ENCODE measurements at places on chromosomes 3 and 15.

DNA sequence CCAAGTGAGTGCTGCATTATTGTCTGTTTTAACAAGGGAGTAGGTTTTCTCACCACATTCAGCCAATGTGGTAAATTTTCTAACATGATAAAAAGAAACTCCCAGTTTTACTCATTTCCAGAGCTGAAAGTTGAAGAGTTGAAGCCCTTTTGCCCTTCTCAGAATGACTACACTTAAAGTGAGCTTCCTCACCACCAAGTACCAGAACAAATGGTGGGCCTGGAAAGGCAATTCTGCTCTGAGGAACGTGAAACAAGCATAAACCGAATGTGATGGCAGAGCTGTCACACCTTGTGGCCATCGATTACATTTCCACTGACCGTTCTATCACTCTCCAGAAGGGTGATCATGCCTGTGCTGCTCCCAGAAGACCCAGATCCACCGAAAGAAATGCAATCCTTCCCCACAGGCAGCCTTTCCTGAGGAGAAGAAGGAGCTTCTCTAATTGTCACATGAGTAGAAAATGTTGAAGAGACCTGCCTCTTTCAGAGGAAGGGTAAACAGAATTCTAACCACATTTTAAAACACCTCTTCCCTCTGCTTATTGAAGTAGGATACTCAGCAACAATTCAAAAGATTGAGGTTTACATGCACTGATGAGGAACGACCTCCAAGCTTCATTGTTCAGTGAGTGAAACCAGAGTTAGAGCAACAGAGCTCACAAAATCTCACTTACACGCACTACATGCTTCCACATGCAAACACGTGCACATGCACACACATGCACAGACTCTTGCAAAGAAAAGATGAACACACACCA is 21.4 kb upstream of the CCR9 start:
- peak; percentile 55 for DNase-seq

DNA sequence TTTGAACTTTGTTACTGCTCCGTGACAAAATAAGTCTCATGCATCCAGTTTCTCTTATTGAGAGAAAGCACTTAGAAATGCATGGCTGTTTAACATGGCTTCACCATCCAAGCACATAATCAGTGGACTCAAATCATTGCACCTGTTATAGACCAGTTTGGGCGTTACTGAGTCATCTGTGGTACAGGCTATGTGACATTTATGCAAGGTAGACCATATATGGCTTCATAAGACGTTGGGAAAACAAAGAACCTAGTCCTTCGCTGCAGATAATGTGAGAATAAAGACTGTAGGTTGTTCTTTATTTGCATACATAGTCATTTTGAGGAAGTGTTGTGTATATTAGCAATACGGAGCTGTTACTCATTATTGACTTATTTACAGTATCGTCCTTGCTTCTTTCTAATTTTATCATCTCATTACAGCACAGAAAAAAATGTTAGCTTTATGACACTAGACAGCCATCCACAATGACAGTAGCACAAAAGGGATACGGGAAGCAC is 374.7 kb downstream of the IL5RA start:
- no peak for DNase-seq

DNA sequence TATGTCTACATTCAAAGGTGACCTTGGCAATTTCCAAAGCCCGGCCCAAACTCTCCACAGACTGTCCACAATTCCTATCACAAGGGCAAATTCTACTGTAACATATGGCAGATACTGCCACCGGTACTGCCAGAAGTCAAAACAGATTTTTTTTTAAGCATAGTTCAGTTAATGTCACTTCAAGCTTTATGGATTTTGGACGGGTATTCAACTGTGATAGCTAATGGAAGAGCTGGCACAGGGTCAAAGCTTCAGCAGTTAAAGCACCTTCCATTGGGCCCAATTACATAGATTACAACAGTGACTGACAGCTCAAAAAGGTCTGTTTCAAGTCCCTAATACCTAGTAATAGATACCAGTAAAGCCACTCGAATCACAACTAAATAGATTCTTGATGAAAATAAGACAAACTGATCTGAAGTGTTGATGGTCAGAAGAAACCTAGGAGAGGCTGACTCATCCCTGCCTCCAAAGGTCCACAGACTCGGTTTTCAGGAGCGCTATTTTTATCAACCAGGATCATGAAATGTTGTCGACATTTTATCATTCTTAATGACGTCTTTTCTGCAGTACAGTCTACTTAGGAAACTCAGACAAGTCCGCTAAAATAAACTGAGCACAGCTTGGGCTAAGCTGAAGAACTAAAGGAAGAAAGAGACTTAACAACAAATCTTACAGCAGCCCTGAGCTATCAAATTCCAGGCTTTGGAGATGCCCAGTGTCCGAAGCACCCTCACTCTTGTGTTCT is 38.7 kb downstream of the ANXA2 start:
- no peak for DNase-seq

- DNase-seq, result no peak
Observed at GRCh38 chr15:55915221-55915620, 78.2 kb downstream of the NEDD4 start.

GRCh38 chr15:101406526-101407195 is 82.8 kb downstream of the PCSK6 start:
- no peak for DNase-seq

DNA sequence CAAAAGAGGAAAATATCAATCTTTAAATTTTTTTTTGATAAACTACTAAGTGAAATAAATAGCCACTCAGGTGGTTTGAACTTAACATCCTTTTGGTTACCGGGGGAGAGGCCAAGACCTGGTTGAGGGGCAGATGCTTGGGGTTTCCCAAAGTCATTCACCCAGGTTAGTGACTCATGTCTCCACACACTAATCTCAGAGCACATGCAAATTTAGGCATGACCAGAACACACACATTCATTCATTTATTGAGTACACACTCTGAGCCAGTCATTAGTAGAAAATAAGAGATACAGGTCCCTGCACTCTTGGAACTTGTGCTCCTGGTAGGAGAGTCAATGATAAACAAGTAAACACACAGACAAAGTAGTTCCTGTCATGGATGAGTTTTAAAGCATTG is 7.3 kb downstream of the ILDR1 start:
- DNase-seq, result peak; percentile 47

- no peak for DNase-seq
Observed at GRCh38 chr3:31399271-31399670, 133.5 kb upstream of the STT3B start.

DNA sequence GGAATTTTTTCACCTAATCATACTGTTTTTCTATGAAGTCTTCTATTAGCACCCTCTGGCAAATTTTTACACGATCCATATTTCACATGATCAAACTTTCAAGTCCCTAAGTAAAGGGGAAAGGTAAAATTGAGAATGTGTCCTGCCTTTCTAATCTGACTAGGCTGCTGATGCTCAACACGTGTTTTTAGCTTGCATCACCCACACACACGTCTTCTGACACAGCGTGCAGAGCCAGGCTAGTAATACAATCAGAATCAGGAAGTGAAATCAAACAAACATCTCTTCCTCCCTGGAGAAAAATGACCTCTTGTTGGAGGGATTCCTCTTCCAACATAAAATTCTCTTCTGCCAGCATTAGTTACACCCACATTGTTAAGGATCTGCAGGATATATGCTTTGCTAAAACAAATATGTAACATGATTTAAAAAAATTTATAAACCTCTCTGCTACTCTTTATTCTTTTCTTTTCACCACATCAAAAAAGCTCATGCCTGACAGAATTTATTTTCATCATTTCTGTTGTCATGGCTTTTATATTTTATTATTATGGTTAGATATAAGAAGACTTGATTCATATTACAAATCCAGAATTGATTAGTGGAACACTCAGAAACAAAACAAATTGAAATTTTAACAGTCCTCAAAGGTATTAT is 122.4 kb downstream of the RAP2B start:
- DNase-seq, result peak; percentile 70

- peak; percentile 27 for DNase-seq
Observed at GRCh38 chr15:98904544-98904943, 103.0 kb downstream of the PGPEP1L start.

GRCh38 chr3:43343815-43344214 is 57.5 kb downstream of the SNRK start:
- DNase-seq, result no peak

- no peak for DNase-seq
Observed at GRCh38 chr15:98567951-98568350, 80.4 kb upstream of the IGF1R start.

DNA sequence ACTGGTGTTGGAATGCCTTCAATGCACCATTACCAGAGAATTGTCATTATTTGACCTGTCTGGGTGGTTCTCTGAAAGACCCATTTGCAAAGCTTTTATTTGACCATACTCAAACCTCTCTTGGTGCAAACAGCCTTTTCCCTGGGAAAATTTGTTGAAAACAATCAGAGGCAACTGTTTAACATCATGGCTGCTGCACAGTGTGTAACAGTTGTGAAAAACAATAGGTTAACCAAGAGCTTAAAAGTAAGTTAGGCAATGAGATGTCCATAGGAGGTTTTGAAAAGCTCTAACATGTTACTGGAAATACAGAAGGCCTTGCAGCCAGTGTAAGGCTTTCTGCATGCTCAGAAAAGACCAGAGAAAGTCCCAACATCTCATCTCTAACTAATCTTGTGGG is 18.9 kb downstream of the SPINK8 start:
- no peak for DNase-seq

DNA sequence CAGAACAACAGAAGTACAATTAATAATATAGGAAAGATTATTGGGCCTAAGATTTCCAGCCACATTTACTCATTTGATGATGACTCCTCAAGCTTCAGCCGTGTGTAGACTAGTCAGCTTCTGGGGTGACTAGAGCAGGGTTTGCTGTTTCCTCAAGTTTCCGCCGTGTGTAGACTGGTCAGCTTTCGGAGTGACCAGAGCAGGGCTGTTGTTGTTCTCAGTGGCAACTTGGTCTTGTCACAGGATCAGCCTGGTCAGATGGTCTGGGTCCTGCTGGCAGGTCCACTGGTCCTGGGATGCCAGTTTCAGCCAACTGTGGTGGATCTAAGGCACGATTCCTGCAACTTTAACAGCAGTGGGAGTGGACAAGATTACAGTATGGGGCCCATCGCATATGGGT is 21.8 kb upstream of the NOX5 start:
- no peak for DNase-seq

GRCh38 chr3:45204136-45204535 is 22.0 kb downstream of the TMEM158 start:
- no peak for DNase-seq

- DNase-seq, result no peak
Observed at GRCh38 chr15:67865766-67866165, 25.9 kb upstream of the RNU6-1 start.

- no peak for DNase-seq
Observed at GRCh38 chr3:87793337-87793877, 265.4 kb downstream of the CGGBP1 start.

GRCh38 chr3:89699229-89699628 is 591.8 kb downstream of the EPHA3 start:
- no peak for DNase-seq

DNA sequence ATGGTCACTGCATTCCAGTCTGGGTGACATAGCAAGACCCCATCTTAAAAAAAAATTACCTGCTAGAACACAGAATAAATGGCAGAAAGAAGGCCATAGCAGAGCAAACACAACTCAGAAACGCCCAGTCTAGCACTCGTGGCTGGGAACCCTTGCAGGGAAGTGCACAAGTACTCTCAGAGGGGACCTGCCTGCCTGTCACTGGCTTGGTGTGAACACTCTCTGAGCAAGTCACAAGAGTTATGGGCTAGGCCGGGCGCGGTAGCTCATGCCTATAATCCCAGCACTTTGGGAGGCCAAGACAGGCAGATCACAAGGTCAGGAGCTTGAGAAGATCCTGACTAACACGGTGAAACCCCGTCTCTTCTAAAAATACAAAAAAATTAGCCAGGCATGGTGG is 17.2 kb downstream of the SFMBT1 start:
- no peak for DNase-seq

DNA sequence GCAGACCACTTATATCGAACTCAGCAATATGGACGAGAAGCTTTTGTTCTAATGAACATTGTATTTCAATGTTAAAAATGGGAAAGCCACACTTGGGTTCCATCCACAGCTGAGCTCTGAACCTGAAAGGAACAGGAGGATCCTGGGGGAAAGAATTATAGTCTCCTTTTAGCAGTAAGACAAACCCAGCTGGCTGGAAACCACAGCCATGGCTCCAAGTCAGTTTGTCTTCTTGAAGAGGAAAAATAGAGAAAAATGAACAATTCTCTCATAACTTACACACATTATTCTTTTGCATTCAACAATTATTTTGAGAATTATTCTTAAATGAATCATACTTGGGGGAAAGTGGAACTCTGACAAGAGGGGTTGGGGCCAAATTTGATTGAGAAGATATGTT is 149.2 kb upstream of the VEPH1 start:
- no peak for DNase-seq

DNA sequence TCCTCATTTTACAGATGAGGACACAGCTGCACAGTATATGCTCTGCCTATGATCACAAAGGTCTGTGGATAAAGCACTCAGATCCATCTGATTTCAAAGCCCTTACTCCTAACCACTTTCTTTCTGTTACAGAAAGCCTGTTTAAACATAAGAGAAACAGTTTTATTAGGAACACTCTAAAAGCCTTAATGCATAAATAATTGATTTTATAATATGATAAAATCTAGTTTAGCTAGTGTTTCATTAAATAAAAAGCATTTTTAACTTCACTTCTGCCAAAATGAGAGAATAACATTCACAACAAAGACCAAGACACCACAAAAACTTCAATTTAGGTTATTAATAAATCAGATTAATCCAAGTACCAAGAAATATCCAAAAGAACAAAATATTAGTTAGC is 21.4 kb downstream of the SNX4 start:
- no peak for DNase-seq

DNA sequence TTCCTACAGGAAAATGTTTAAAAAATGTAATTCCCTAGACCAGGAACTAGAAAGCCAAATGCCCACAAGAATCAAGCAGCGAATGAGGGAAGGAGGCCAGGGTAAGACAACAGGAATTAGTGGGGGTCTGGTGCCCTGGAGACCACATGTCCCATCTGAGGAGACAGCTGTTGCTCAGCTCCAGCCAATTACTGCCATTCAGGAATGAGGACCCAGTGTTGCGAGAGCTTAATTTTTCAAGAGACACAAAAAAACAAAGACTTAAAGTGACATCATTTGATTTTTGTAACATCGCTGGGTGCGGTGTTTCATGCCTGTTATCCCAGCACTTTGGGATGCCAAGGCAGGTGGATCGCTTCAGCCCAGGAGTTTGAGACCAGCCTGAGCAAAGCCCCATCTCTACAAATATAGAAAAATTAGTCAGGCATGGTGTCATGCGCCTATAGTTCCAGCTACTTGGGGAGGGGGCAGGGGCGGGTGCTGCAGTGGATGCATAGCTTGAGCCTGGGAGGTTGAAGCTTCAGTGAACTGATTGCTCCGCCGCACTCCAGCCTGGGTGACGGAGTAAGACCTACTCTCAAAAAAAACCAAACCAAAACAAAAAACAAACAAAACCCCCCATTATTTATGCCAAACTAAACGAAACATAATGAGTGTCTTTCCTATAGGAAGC is 52.8 kb upstream of the LRIG1 start:
- no peak for DNase-seq
